Stimulated activated CD4-positive, alpha-beta T cell treated with anti-CD3 and anti-CD28 coated beads, Interleukin-1b, Interleukin-23, amount 100 ng/mL, for 1 hour (primary cell): ENCODE measurements at places on chromosomes 6 and 20.

DNA sequence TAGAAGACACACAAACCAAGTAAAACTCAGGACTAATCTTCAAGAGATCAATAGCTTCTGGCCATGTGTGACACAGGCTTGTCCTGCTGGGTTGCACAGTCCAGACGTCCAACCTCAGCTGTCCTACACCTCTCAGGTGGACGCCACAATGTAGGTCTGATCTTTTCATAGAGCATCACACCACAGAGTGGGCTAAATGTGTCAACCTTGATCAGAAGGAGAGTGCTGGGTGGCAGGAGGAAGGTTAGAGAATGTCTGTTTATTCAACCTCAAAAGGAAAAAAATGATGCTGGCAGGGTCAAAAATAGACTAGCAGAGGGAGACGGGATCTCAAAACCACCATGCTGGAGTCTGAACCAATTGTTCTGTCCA lies 41.7 kb downstream of the GFOD1 start:
- no peak for DNase-seq

- no peak for DNase-seq
Observed at GRCh38 chr6:5398530-5398929, 137.2 kb downstream of the FARS2 start.

- no peak for DNase-seq
Observed at GRCh38 chr20:20663841-20664240, 48.6 kb downstream of the RALGAPA2 start.

GRCh38 chr6:10837622-10837994 lies 731 bp downstream of the MAK start:
- no peak for DNase-seq

DNA sequence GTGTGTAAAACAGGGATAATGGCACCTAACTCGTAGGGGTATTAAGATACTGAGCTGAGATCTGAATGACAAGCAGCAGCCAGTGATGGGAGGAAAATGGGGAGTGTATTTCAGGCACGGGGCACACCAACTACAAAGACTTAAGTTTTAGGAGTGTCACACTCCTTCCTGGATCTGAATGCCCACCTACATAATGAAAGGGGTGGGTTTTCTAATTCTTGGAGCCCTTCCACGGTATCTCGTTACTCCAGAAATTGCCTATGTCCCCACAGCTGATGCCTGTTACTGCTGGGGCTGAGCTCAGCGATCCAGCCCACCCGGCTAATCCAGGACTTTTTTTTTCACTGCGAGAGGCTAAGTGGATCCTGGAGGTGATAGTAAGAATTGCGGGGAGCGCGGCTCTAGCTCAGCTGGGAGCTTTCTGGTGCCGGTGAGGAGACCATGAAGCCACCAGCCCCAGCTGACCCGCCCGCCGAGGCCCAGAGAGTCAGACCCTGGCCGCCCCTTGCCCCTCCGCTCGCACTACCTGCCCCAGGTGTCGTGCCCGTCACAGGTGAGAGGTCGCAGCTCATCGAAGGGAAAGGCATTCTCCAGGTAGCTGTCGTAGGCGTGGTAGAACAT lies 727 bp downstream of the EDEM2 start:
- no peak for DNase-seq

- DNase-seq = no peak
Observed at GRCh38 chr20:2114990-2115681, 13.5 kb downstream of the STK35 start.

DNA sequence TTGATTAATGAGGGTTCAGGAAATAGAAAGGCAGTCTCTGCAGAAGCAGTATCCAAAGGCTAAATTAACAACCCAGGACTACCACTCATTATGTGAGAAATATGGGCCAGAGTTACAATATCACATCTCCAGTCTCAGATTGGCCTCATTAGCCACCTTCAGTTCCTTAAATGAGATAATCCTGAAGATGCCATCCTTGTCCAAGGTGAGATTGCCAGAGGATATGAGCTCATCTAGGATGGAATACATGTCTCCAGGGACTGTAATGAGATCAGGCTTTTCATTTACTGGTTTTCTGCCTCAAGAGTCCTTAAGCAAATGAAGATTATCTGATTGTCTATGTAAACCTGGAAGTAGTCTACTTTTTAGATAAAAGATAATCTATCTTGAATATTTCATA lies 196.3 kb downstream of the FUT9 start:
- no peak for DNase-seq

DNA sequence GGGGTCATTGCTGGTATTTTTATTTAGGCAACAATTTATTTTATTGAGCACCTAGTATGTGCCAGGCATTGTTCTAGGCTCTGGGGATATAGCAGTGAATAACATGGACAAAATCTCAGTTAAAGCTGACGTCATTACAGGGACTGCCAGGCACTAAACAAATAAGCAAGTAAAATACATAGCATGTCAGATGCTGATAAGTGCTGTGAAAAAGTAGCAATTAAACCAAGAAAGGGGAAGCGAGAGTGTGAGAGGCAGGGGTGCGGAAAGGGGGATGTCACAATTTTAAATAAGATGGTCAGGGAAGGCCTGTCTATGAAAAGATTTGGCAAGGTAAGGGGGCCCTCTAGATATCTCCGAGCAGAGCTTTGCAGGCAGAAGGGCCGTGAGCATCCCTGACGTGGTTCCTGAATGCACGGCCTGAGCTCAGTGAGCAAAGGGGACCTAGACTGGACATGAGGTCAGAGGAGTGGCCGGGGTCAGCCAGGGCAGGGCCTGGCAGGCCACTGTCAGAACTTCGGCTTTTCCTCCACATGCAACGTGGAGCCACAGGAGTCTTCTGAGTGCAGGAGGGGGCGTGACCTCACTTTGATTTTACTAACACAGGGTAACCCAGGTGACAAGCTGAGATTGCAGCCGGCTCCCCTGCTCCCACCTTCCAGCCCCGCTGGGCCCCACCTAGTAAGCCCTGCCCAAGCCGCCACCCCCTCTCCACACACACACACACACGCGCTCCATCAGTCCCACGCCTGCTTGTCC lies 24.2 kb upstream of the SIRPA start:
- no peak for DNase-seq

GRCh38 chr20:50478162-50478990 lies 31.8 kb upstream of the PTPN1 start:
- DNase-seq = peak; percentile 49

- DNase-seq = no peak
Observed at GRCh38 chr6:119521251-119521650, 171.7 kb upstream of the MAN1A1 start.

DNA sequence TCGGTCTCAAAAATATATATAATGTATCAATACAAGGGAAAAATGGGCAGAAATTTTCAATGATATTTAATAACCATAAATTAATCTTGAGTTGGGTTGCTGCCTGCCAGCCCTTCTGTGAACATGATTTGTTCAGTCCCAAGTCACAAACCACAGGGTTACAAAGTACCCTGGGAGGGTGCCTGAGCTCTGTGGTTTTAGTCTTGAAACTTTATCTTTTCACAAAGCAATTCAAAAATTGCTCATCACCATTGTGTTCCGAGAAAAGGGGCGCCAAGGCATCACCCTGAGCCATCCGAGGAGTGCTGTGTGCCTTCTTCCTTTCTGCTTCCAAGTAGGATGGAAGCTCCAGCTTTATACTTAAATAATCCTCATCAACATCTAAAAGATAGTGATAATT lies 141.6 kb upstream of the AKAP12 start:
- no peak for DNase-seq

DNA sequence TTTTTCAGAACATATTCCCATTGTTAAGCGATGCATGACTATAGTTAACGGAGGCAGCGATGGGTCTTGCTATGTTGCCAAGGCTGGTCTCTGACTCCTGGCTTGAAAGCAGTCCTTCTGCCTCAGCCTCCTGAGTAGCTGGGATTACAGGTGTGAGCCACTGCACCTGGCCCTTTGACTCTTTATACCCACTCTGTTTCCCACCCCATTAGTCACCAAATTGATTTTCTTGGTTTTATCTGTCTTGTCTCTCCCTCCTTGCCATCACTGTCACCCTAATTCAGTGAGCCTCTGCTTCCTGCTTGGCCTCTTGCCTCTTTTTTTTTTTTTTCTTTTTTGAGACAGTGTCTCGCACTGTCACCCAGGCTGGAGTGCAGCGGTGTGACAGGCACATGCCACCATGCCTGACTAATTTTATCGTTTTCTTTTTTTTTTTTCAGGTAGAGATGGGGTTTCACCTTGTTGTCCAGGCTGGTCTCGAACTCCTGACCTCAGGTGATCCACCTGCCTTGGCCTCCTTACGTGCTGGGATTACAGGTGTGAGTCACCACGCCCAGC lies 31.3 kb downstream of the ZFAND3 start:
- DNase-seq = no peak

DNA sequence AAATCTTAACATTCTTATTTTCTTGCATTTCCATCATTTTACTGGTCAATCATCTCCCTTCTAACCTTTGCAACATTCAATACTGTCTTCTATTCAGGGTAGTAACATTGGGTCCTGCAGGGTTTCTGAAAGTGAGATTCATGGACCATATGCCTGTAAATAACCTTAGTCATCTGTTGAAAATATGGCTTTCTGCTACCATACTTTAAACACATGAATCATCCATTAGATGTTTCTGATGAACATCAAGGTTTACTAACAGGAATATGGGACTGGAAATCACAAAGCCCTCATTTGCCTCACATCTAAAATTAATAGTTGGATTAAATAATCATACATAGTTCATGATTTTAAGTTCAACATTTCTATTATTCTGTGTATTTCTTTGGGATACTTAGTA lies 475.9 kb upstream of the MARCKS start:
- no peak for DNase-seq

- no peak for DNase-seq
Observed at GRCh38 chr6:2166717-2167116, 78.7 kb downstream of the GMDS start.

GRCh38 chr20:1500496-1500895 lies 9.3 kb upstream of the SIRPB2 start:
- DNase-seq = no peak

DNA sequence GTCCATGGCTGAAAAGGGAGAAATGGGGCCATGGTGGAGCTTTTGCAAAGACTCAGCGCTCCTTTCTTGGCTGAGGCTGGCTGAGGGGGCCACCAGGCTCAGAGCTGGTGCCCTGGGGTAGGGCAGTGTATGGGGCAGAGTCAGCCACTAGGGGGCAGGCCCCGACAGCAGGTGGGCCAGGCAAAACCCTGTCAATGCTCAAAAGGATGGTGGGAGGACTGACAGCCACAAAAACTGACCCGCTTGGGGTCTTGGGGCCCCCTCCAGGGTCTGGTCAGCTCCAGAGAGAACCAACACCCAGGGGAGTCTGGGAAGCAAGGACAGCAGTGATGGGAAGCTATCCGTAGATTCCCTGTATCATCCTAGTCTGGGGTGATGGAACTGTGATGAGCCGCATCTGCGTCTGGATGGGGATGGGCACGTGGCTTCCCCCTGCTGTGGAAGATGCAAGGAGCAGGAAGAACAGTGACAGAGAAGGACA lies 306.9 kb downstream of the DHX35 start:
- DNase-seq = no peak

DNA sequence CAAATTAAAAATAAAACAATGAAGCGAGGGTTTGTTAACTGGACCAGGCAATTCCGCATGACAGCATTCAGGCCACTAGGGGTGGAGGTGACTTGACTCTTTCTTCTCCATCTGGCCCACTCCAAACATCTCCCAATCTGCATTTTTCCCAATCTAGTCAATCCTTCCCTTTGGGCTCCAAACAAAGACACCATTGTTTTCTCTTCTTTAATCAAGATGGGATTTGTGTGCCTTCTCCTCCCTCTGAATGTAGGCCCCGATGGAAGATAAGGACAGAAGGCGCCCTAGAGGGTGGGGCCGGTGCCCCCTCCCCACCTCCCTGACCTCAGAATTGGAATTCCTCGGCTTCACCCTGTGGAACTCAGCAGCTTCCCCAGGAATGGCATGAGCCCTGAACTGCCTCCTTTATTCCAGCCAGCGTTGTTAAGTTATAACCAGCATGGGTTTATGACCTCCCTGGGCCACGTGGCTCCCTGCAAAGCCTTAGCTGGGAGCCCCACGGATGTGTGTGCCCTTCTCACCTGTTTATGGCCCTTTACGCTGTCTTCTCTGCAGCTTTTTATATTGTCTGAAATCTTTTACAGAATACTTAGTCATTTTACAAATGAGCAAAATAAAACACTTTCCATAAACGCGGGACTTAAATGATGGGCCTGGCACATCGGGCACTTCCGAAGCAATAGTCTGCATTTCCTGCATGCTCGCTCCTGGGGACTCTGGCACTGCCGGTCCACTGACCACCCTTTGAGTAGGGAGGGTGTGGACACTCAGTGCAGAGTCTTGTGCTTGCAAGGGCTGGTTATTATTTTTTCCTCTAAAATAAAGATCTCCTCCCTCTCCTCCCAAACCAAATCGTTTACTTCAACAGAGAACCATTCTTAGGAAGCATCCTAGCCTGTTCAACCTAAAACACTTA lies 24.5 kb downstream of the OVOL2 start:
- DNase-seq = no peak

DNA sequence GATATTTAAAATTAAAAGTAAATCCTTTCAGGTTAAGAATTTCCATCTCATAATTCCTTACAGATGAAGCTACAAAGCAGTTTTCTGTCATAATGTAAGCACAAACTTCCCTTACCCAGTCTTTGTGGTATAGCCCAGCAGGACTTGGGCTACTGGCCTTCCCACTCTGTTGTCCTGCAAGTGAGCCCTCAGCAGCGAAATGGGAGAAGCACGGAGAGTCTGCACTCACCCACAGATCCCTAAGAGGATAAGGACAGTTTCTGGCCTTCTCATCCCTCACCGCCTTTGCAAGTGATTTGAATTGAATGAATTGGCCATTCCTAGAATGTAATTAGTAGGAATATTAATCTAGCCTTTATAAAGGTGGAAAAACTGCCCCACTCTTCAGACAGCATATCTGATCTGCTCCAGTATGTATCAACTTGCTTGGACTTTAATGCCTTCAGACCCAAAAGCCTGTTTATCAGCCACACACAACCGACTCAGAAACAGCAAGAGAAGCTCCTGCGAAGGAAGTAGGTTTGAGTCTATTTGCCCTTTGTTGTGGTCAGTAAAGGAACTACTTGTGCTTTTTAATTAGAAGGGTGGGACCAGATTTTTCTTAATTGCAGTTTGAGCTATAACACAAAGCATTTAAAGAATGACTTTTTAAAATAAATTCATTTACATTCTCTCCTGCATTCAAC lies 29.9 kb upstream of the PRDM1 start:
- DNase-seq = no peak

DNA sequence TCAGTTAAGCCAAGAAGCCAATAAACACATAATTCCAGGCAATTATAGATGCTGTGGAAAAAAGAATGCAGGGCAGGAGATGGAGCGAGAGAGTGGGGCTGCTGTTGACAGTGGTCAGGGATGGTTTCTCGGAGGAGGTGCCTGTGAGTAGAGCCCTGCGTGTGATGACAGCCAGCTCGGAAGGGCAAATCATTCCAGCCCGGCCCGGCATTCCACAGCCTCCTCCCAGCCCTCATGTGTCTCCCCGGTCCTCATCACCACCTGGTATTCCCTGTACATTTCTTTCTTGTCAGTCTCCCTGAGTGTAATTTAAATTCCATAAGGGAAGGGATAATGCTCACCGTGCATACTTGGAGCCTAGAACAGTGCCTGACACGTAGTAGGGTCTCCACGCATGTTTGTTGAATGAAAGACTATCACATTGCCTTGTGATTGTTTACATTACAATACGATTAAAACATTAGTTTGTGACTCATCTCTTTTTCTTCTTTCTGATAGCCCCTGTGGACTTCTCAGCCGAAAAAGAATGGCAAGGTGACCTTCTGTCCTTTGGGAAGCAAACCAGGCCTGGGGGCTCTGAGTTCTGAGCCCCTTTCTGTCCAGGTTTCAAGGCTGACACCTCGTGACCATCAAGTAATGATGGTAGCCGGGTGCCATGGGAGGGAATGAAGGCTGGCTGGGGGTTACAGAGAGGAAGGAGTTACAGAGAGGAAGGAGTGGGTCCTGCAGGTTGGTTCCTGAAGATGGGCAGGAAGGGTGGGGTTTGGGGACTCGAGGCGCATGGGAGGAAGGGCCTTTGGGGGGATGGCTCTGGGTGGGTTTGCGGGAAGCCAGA lies 379.5 kb upstream of the SULF2 start:
- no peak for DNase-seq
